ENCODE measurements at places on chromosomes 13 and 19. TPM values are rescaled to one million over a fixed set of nuclear protein-coding genes. Genes with fewer than 3 reads are reported as not detected.

Gene UNC13A
- 0.03 TPM for total RNA-seq

Gene ZNF763
- 2.0 TPM for total RNA-seq

Gene ZNF497
- total RNA-seq = 1.7 TPM

Gene POGLUT2
- total RNA-seq = 12.5 TPM

Gene NKPD1
- total RNA-seq = 0.16 TPM

Gene NACC1
- 84.8 TPM for total RNA-seq

Gene ZNF99
- not detected for total RNA-seq

Gene ICAM4
- total RNA-seq = 0.99 TPM

Gene HCST
- total RNA-seq = 216 TPM

Gene ZC3H4
- 102 TPM for total RNA-seq

Gene CEACAM4
- not detected for total RNA-seq

DNA sequence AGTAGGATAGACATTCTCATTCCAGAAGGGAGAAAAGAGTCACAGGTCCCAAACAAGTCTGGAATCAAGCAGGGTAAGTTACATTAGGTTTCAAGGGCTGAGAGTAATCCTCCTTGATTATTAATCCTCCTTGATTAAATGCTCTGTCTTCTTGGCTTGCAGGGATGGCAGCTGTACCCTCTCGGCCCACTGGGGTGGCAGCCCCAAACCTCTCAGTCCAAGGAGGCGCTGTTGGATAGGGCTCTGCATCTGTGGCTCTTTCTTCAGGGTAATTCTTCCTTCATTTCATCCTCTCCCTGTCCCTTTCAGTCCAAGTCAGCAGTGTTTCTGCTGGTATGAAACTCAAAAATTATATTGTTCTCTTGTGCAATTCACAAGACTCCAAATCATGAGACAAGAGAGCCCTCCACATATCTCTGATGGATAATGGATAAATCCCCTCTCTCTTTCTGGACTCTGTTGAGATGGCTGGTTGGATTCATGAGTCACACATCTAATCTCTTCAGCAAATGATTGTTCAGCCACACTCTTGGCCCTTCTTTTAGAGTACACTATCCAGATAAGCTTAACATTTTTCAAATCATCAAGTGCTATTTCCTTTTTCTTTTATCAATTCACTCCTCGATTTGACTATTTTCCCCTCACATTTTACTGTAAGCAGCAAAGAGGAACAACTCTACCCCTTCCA, 323.7 kb upstream of the HTR2A start:
- no peaks in the 10 kb centered on the region for H3K36me3 ChIP-seq
- H3K4me1 ChIP-seq = no peaks in the 10 kb centered on the region
- no peaks in the 10 kb centered on the region for H3K27me3 ChIP-seq
- no peak overlapping the region for H3K4me3 ChIP-seq
- no peak overlapping the region for H3K27ac ChIP-seq
- DNase-seq = no peak

DNA sequence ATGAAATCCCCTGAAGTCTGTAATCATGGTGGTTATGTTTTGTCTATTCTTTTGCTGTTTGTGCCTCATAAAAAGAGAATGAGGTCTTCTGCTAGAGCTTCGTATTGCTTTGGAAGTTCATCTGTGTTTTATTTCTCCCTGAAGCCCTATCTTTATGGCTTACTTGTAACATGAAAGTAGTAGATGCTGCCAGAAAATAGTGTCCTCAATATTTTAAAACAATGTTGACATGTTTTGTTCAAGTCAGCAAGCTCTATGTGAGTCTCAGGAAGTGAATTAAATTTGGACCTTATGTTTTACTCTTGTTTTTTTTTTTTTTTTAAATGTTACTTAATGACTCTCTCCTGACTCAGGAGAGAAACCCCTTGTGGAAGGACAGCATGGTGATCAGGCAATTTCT, 130.5 kb downstream of the B3GLCT start:
- peaks cover 5% of the 10 kb centered on the region for H3K36me3 ChIP-seq
- DNase-seq = no peak
- H3K27ac ChIP-seq = no peak overlapping the region
- no peaks in the 10 kb centered on the region for H3K4me1 ChIP-seq
- no peaks in the 10 kb centered on the region for H3K27me3 ChIP-seq
- no peak overlapping the region for H3K4me3 ChIP-seq

- H3K4me3 ChIP-seq = peak overlapping the region; percentile 76
- DNase-seq = no peak
- H3K27ac ChIP-seq = peak overlapping the region; percentile 86
- H3K4me1 ChIP-seq = peaks cover 35% of the 10 kb centered on the region
- H3K36me3 ChIP-seq = peaks cover 34% of the 10 kb centered on the region
Measured at GRCh38 chr19:29810504-29810871, 1.3 kb upstream of the CCNE1 start.

DNA sequence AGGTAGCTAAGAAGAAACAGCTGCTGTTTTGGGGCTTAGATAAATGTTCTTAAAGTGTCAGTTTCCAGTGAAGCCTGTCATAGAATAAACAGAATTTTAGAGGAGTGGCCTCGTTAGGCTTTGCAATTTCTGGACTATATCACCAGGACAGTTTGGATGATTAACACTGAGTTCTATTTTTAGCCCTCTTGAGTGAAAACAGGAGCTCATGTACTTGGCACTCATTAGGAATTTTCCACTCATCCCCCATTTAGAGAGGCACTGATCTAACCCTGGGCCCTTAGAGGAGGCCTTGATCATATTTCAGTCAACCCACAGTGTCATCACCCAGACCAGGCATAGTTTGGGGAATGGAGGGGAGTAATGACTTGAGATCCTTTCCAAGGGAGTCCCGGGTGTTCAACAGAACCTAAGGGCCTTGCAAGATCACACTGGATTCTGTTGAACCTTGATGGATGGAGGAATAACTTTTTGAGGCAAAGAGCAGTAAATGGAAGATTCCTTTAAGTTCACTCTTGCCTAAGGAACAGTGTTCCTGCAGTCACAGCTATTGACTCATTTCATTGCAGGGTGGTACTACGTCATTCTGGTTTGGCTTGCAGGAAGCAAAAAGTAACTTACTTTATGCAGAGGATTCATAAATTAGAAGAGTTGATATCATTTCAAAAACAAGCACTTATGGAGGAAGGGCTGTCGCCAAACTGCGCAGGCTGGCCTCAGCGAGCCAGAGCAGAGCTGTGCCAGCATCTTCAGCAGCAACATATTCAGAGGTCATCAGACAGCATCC, 160.2 kb downstream of the SLC7A1 start:
- H3K36me3 ChIP-seq = no peaks in the 10 kb centered on the region
- H3K4me3 ChIP-seq = no peak overlapping the region
- peaks cover 14% of the 10 kb centered on the region for H3K27me3 ChIP-seq
- no peak overlapping the region for H3K27ac ChIP-seq
- no peak for DNase-seq

DNA sequence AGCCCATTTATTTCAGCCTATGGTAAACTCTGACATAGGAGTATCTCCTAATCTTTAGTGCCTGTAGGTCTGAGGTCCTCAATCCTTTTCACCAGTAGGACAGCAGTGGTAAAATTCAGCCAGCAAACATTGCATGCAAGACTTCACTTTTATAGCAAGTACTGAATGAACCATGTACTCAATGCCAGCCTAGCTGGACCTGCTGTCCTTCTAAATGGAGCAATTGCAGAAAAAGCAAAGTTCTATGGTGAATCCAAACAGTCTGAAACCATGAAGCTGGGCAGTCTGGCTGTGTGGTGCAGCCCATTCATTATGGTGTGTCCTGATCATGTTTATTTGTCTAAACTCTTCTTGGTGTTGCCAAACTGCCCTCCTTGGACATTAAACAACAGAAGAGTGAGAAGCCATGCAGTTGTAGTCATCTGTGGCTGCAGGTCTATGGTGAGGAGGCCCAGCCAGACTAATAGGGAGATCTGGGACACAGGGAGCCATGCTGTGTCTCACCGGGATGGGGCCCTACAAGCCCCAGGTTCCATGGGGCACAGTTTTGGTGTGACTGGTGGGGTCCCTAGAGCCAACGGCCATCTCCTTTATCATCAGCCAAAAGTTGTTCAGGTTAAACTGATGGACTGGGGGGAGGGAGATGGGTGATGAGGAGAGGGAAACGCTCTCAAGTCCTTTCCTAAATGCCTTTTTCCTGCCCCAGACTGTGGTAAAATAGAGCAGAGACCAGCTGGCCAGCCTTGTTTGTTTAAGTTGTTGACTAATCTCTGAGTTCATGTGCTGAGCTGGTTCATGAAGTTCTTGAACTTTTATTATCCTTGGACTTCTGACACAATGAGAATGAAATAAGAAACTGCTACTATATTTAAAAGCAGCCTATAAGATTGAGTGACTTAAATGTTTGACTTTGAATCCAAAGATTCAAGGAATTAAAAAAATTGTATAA, 20.6 kb upstream of the TNFSF11 start:
- H3K4me3 ChIP-seq = no peak overlapping the region
- peaks cover 13% of the 10 kb centered on the region for H3K4me1 ChIP-seq
- no peaks in the 10 kb centered on the region for H3K36me3 ChIP-seq
- H3K27ac ChIP-seq = no peak overlapping the region

GRCh38 chr19:48190288-48190884, 19.9 kb downstream of the ZSWIM9 start:
- H3K27me3 ChIP-seq = no peaks in the 10 kb centered on the region
- H3K4me1 ChIP-seq = peaks cover 7% of the 10 kb centered on the region
- H3K36me3 ChIP-seq = peaks cover 35% of the 10 kb centered on the region

- H3K27me3 ChIP-seq = no peaks in the 10 kb centered on the region
- no peak overlapping the region for H3K27ac ChIP-seq
- H3K36me3 ChIP-seq = peaks cover 10% of the 10 kb centered on the region
- H3K4me1 ChIP-seq = no peaks in the 10 kb centered on the region
Measured at GRCh38 chr19:56086671-56087430, 34.2 kb downstream of the ZNF787 start.

GRCh38 chr13:97116754-97117153, 105.4 kb upstream of the MBNL2 start:
- peaks cover 18% of the 10 kb centered on the region for H3K27me3 ChIP-seq
- H3K4me3 ChIP-seq = no peak overlapping the region
- H3K36me3 ChIP-seq = no peaks in the 10 kb centered on the region
- H3K27ac ChIP-seq = no peak overlapping the region
- no peak for DNase-seq
- H3K4me1 ChIP-seq = peaks cover 3% of the 10 kb centered on the region

- DNase-seq = no peak
- H3K36me3 ChIP-seq = no peaks in the 10 kb centered on the region
- peaks cover 42% of the 10 kb centered on the region for H3K27me3 ChIP-seq
- H3K4me1 ChIP-seq = no peaks in the 10 kb centered on the region
- no peak overlapping the region for H3K27ac ChIP-seq
Measured at GRCh38 chr13:110430391-110431336, 123.6 kb downstream of the COL4A2 start.

DNA sequence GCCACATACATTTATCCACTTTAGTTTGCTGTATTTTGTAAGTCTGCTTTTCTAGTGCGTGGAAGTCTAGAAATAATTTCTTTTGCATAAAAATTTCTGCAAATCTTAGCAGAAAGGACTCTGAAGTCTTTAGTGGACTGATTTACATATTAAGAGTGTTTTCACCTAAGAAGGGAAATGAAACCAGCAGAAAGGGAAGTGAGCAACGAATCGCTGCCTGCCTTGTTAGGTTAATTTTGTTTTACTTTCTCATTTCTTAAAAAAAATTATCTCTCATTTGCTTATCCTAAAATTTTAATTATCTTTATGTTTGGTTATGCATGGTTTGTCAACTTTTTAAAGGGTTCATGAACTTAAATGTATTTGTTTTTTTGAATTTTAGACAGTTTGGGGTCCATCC, 767 bp upstream of the GPR18 start:
- H3K36me3 ChIP-seq = peaks cover 42% of the 10 kb centered on the region
- peak overlapping the region; percentile 83 for H3K4me3 ChIP-seq
- peak; percentile 61 for DNase-seq
- peaks cover 67% of the 10 kb centered on the region for H3K4me1 ChIP-seq

GRCh38 chr13:80011448-80012212, 329.3 kb downstream of the SPRY2 start:
- no peaks in the 10 kb centered on the region for H3K36me3 ChIP-seq
- no peak overlapping the region for H3K27ac ChIP-seq
- H3K27me3 ChIP-seq = no peaks in the 10 kb centered on the region
- H3K4me1 ChIP-seq = no peaks in the 10 kb centered on the region
- no peak overlapping the region for H3K4me3 ChIP-seq

- H3K36me3 ChIP-seq = no peaks in the 10 kb centered on the region
- peak overlapping the region; percentile 62 for H3K27ac ChIP-seq
- DNase-seq = peak; percentile 64
- H3K27me3 ChIP-seq = no peaks in the 10 kb centered on the region
Measured at GRCh38 chr19:45442778-45443461, 19.2 kb upstream of the ERCC1 start.

DNA sequence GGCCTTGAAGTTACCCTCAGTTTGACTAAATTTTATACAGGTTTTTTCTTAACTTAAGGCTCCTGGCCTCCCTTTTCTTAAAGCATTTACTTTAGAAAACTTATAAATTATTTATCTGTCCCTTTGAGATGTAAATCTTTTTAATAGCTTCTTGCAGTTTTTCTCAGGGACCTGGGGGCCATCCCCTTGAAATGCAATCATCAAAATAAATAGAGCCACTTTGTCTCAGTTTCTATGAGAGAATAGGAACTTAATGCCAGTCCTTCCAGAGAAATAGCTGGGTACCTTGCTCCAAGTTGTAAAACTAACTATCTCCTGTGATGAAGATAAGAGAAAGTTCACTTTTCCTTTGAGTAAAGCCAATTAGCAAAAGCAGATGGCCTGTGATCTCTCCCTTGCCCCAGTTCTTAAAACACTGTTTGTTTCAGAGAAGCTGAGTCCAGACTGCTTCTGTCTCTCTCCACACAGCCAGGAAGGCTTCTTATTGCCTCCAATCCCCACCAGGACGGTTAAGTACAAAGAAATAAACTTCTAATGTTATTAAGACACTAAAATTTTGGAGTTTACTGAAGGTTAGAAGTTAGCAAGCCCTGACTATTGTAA, 913.1 kb downstream of the OLFM4 start:
- no peaks in the 10 kb centered on the region for H3K27me3 ChIP-seq
- no peak overlapping the region for H3K4me3 ChIP-seq
- H3K27ac ChIP-seq = no peak overlapping the region

GRCh38 chr13:113157929-113158747, at the start of gene PROZ:
PROZ (plus strand) TSS chr13:113158648; CDS start chr13:113158661, 13 bp downstream.
- H3K27me3 ChIP-seq = peaks cover 6% of the 10 kb centered on the region
- no peak for DNase-seq
- H3K4me3 ChIP-seq = no peak within 1 kb of the TSS
- H3K36me3 ChIP-seq = peaks cover 2% of the 10 kb centered on the region
- H3K4me1 ChIP-seq = peaks cover 23% of the 10 kb centered on the region

- H3K27me3 ChIP-seq = no peaks in the 10 kb centered on the region
- H3K4me1 ChIP-seq = peaks cover 90% of the 10 kb centered on the region
- peak overlapping the region; percentile 83 for H3K27ac ChIP-seq
- H3K36me3 ChIP-seq = peaks cover 62% of the 10 kb centered on the region
- DNase-seq = no peak
- H3K4me3 ChIP-seq = peak overlapping the region; percentile 78
Measured at GRCh38 chr13:98564204-98564603, 12.7 kb downstream of the STK24 start.

GRCh38 chr13:80399340-80400163, 58.6 kb upstream of the SPRY2 start:
- peaks cover 24% of the 10 kb centered on the region for H3K4me1 ChIP-seq
- no peak overlapping the region for H3K27ac ChIP-seq
- H3K27me3 ChIP-seq = no peaks in the 10 kb centered on the region
- H3K4me3 ChIP-seq = peak overlapping the region; percentile 18
- DNase-seq = peak; percentile 21
- no peaks in the 10 kb centered on the region for H3K36me3 ChIP-seq

- no peaks in the 10 kb centered on the region for H3K4me1 ChIP-seq
- DNase-seq = no peak
- peaks cover 66% of the 10 kb centered on the region for H3K36me3 ChIP-seq
- no peak overlapping the region for H3K4me3 ChIP-seq
Measured at GRCh38 chr13:72754111-72754510, 26.4 kb downstream of the BORA start.

Data from activated CD8-positive, alpha-beta T cell treated with anti-CD3 and anti-CD28 coated beads, Interleukin-2, amount 10 ng/mL, durations not matched to agents 7 days and 5 days (primary cell).